Esophagus (tissue), 2 donors: ENCODE measurements at places on chromosomes 6 and 20. TPM values are rescaled to one million over a fixed set of nuclear protein-coding genes. Genes with fewer than 3 reads are reported as not detected.

The C20orf141 gene
- polyA plus RNA-seq, result not detected

The TMEM217 gene
- 2.6 TPM for polyA plus RNA-seq

The TRPC4AP gene
- polyA plus RNA-seq, result 26.9 TPM

The VSX1 gene
- polyA plus RNA-seq, result not detected

The GDAP1L1 gene
- not detected for polyA plus RNA-seq

The LST1 gene
- polyA plus RNA-seq, result 2.8 TPM

The UBE2V1 gene
- 57.4 TPM for polyA plus RNA-seq

The ARMH2 gene
- polyA plus RNA-seq, result not detected

The SLC17A3 gene
- not detected for polyA plus RNA-seq

The TRIM31 gene
- polyA plus RNA-seq, result 0.11 TPM

The MATN4 gene
- polyA plus RNA-seq, result 0.08 TPM

The SDCBP2 gene
- polyA plus RNA-seq, result 137 TPM

The RNF182 gene
- polyA plus RNA-seq, result 0.06 TPM

The RIPK1 gene
- 11.1 TPM for polyA plus RNA-seq

The CUL7 gene
- polyA plus RNA-seq, result 5.5 TPM

The MAS1 gene
- not detected for polyA plus RNA-seq

The NHLRC1 gene
- 1.4 TPM for polyA plus RNA-seq

The ABRACL gene
- polyA plus RNA-seq, result 54.0 TPM

The OGFRL1 gene
- 12.1 TPM for polyA plus RNA-seq

The MEI4 gene
- not detected for polyA plus RNA-seq

The ISM1 gene
- polyA plus RNA-seq, result 1.5 TPM

The ZNF311 gene
- 1.2 TPM for polyA plus RNA-seq

The CCDC170 gene
- 0.02 TPM for polyA plus RNA-seq

The TBXT gene
- not detected for polyA plus RNA-seq

The MYB gene
- 1.5 TPM for polyA plus RNA-seq

The ARMC2 gene
- polyA plus RNA-seq, result 1.0 TPM

The CD24 gene
- 1,138 TPM for polyA plus RNA-seq

The FAM210B gene
- 22.6 TPM for polyA plus RNA-seq

The C2 gene
- polyA plus RNA-seq, result 1.2 TPM

The WFDC10B gene
- 0.18 TPM for polyA plus RNA-seq

The FITM2 gene
- polyA plus RNA-seq, result 2.3 TPM

The PKHD1 gene
- polyA plus RNA-seq, result under 0.01 TPM

The BPIFB1 gene
- 0.77 TPM for polyA plus RNA-seq

The MYH7B gene
- polyA plus RNA-seq, result 0.11 TPM

The LY6G6F gene
- not detected for polyA plus RNA-seq

The OR12D3 gene
- not detected for polyA plus RNA-seq

The LINC00237 gene
- not detected for polyA plus RNA-seq

The MAP7 gene
- 15.1 TPM for polyA plus RNA-seq

The CRISP3 gene
- 176 TPM for polyA plus RNA-seq

The PROKR2 gene
- not detected for polyA plus RNA-seq

The ABCC10 gene
- 13.3 TPM for polyA plus RNA-seq
